NCI-H1417 (cell line): ENCODE measurements at places on chromosomes 12 and 14.

- no peak for DNase-seq
Observed at GRCh38 chr14:44041700-44042099, 465.4 kb downstream of the FSCB start.

- DNase-seq = peak; percentile 41
Observed at GRCh38 chr12:98645572-98646067, 530 bp downstream of the APAF1 start.

GRCh38 chr12:47123730-47124129 is 44.0 kb upstream of the AMIGO2 start:
- DNase-seq = no peak

DNA sequence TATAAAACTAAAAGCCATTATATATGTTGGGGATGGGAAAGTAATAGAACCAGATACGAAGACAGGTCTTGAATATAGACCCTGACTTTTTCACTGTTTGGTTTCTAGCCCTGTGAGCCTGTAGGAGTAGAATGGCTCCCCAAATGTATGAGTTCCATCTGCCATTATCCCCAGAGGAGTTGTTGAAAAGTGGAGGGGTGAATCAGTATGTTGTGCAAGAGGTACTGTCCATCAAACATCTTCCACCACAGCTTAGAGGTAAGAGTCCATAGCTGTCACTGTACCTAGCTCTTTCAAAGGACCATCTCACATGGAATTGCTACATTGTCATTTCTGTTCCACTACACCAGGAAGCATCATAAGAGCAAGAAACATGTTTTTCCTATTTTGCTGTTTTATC is 1.1 kb downstream of the NCAPD2 start:
- DNase-seq = no peak

- no peak for DNase-seq
Observed at GRCh38 chr12:1865284-1865866, 45.0 kb downstream of the LRTM2 start.

- no peak for DNase-seq
Observed at GRCh38 chr14:93395231-93395630, 35.5 kb upstream of the UNC79 start.

GRCh38 chr12:73486256-73486655 is 1051.4 kb upstream of the ATXN7L3B start:
- DNase-seq = no peak
